ENCODE measurements at places on chromosomes 5 and 9.

DNA sequence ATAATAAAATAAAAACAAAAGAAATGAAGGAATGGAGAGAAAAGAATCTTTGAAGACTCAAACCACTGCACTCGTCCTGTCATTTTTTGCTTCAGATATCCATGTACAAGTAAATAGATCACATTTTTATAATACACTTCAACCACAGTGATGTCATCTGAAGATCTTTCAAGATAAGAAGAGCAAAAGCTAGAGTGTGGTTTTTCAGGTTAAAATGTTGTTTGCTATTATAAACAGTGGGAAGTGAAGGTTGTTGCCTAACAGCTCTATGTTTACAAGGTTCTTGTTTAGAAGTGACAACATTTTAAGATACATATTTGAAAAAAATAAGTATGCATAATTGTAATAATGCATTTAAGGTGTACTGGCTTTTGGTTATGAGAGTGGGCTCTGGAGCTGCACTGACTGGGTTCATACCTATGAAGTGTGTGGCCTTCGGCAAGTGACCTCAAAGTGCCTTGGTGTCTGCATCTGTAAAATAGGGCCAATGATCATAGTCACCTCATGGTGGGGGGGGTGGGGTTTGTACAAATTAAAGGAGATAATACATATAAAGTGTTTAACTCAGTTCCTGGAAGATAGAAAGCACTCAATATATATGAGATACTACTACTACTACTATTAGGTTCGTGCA, 45.5 kb upstream of the IL7R start:
- no peaks in the 10 kb centered on the region for H3K36me3 ChIP-seq
- no peaks in the 10 kb centered on the region for H3K27me3 ChIP-seq
- H3K27ac ChIP-seq: no peak overlapping the region
- H3K4me1 ChIP-seq: no peaks in the 10 kb centered on the region
- no peak for DNase-seq

DNA sequence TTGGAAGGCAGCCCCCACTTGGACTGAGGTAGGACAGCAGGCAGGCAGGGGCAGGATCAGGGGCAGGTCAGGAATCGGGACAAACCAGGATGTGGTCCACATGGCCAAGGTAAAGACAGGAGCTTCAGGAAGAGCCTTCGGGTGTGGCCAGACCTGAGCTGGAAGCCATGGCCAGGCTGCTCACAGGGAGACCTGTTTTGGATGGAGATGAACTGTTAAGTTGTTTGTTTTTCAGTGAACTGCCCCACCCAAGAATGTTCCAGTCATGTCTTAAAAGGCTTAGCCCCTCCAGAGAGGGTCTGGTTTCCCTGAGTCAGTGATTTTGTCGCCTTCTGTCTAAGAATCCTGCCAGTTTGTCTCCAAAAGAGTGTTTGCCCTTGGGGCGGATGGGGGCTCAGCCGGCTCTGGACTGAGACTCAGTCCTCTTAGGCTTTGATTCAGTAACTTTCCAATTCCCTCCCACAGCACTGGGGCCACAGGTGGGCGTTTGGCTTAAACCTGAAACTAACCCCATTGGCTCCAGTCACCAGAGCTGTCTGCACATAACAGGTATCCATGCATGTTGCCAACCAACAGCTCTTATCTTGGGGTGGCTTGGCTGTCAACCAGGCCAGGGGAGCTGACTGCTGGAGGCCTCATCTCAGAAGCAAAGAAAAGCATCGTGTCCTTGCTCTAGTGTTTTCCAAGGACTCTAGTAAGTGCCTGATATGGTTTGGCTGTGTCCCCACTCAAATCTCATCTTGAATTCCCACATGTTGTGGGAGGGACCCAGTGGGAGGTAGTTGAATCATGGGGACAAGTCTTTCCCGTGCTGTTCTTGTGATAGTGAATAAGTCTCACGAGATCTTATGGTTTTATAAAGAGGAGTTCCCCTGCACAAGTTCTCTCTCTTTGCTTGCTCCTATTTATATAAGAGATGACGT, 11.3 kb upstream of the ANKH start:
- peak overlapping the region; percentile 16 for H3K27ac ChIP-seq
- no peaks in the 10 kb centered on the region for H3K36me3 ChIP-seq
- H3K27me3 ChIP-seq: peaks cover 15% of the 10 kb centered on the region
- DNase-seq: no peak
- H3K4me3 ChIP-seq: no peak overlapping the region
- H3K4me1 ChIP-seq: peaks cover 27% of the 10 kb centered on the region

DNA sequence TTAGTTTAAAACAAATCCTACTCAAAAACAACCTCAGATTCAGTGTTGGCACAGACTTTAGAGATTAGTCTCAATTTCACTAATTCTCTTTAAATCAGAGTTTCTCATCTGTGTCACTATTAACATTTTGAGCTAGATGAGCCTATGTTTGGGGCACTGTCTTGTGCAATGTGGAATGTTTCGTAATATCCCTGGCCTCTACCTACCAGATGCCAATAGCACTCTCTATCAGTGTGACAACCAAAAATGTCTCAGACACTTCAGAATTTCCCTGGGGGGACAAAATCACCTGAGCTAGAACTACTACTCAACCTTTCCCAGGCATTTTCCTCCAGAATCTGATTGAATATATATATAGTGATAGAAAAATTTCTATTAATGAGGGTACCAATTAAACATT, 465.2 kb upstream of the RGMB start:
- peaks cover 32% of the 10 kb centered on the region for H3K4me1 ChIP-seq
- no peaks in the 10 kb centered on the region for H3K27me3 ChIP-seq
- DNase-seq: no peak
- H3K4me3 ChIP-seq: no peak overlapping the region
- H3K36me3 ChIP-seq: no peaks in the 10 kb centered on the region

DNA sequence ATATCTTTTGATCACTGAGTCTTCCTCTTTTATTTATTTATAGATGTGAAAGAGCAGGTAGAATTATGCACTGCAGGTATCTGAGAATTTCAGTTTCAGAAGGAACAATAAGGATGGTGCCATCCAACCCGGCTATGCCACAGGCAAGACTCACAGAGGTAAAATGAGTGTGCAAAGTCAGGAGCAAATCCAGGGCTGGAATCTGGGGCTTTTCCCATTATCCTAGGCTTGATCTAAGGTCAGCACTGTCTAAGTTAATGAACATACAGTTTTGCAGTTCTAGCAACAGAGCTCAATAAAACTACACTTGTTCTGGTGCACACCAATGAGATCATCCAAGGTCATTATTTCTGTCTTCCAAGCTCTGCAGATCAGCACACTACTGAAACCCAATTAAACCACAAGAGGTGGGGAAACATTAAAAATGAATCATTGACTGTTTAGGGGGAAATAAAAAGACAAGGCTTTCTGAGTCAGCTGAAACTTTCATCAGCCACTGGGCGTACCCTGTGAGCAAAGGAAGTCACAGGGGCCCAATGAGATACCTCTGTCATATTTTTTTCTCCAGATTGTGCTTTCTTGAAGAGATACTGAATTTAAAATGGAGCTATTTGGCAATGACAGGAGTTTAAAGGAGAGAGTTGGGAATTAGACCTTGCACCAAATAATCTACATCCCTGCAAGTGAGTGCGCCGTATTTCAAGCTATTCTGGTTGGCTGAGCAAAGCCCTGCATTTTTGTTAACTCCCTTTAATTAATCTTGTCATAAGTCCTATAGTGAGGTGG, 662.2 kb upstream of the ZNF608 start:
- DNase-seq: no peak
- H3K4me1 ChIP-seq: peaks cover 55% of the 10 kb centered on the region
- H3K36me3 ChIP-seq: no peaks in the 10 kb centered on the region

DNA sequence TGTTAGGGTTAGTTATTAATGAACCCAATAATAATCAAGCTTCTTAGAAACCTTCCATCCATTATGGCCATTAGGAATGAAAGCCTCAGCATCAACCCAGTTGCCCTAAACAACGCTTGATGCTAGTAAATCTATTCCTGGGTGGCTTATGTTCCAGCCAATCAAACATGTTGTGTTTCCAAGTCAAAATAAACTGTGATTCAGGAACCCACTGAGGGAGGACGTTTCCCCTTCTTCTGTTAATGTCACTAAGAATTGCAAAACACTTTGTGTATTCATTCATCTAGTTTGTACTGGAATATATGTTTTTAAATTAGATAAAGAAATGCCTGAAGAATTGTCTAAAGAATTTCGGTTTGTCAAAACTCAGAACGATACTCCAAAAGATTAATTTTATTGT, 142.5 kb upstream of the MSX2 start:
- no peak for DNase-seq
- no peak overlapping the region for H3K27ac ChIP-seq
- H3K4me1 ChIP-seq: peaks cover 7% of the 10 kb centered on the region
- no peak overlapping the region for H3K4me3 ChIP-seq

DNA sequence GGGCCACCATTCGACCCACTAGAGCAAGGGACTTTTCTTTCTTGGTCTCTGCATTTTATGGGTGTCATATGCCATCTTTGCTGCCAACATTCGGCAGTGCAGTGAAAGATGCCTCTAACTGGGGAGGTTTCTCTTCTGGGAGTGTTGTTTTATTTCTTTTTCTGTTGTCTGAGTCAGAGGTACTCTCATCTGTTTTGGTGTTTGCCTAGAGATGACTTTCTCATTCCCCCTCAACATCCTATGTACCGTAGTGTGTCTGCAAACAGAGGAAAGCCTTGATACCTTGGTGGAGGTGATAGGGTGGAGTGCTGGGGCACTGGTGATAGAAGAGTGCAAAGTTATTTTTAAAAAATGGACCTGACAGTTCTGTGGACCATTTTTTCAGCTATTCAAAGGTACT, 182.1 kb downstream of the ARHGAP26 start:
- H3K4me3 ChIP-seq: no peak overlapping the region
- H3K36me3 ChIP-seq: no peaks in the 10 kb centered on the region
- no peaks in the 10 kb centered on the region for H3K27me3 ChIP-seq
- DNase-seq: no peak

DNA sequence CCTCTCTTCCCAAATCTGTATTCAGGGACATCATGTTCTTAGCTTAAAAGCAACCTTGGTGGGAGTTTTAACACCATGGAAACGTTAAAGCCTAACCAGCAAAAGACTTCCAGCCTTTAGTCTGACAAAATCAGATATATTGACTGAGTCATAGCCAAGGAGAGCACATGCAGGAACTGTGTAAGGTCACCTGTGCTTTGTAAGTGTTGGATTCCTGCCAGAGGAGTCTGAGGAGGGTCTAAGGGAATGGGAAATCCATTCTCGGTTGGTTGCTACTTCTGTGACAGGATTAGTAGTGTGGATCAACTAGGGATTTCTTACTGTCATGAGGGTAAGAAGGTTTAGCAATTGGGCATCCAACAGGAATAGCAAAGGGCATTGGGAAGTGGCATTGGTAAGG, 142.0 kb upstream of the CHD1 start:
- no peaks in the 10 kb centered on the region for H3K36me3 ChIP-seq
- no peaks in the 10 kb centered on the region for H3K4me1 ChIP-seq
- no peak overlapping the region for H3K27ac ChIP-seq
- no peak overlapping the region for H3K4me3 ChIP-seq

DNA sequence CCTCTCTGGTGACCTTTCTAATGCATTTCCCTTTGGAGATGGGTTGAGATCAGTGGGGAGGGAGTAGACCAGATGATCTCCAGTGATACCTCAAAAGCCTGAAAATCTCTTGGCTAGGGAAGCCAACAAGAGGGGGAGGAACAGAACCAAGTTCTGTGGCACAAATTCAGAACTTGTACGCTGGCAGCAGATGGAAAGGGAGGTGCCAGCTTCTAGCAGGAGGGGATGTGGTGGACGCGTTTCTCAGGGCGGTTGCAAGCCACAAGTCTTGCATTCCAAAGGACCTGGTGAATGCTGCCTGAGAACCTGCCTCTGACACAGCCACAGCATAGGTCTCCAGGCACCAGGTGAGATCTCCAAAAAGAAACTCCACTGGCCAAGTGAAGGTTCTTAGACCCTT, 13.4 kb downstream of the SLIT3 start:
- H3K27me3 ChIP-seq: peaks cover 2% of the 10 kb centered on the region
- H3K27ac ChIP-seq: no peak overlapping the region
- no peak for DNase-seq

- DNase-seq: no peak
- H3K36me3 ChIP-seq: no peaks in the 10 kb centered on the region
- no peak overlapping the region for H3K27ac ChIP-seq
These were observed 35.2 kb upstream of the PITX1 start for GRCh38 chr5:135069016-135069770.

GRCh38 chr5:135449644-135450043, 2.5 kb upstream of the DCANP1 start:
- no peak overlapping the region for H3K27ac ChIP-seq
- H3K27me3 ChIP-seq: peaks cover 26% of the 10 kb centered on the region
- no peaks in the 10 kb centered on the region for H3K4me1 ChIP-seq
- no peak overlapping the region for H3K4me3 ChIP-seq
- no peaks in the 10 kb centered on the region for H3K36me3 ChIP-seq

DNA sequence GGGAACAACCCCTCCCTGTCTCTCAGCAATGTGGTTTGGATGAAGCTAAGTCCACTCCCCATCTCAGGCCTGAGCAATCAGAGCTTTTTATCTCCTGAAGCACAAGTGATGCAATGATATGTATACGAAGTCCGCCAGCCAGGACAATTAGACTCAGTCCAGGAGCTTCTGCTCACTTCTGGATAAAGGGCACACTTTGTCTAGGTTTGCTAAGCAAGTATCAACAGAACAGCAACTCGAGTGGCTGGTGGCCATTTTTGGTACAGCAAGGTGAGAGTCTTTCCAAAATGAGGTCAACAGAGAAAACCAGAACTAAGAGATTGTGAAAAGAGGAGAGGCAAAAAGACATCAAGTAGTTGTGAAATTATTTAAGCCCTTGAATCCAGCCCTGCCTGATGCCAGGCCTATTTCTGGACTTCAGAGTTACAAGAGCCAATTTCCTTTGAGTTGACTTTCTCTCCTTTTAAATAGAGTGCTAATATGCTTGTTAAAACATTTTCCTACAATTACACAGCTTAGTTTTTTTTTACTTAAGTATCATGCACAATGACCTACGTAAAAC, 8.2 kb downstream of the NDUFA8 start:
- no peak for DNase-seq
- H3K27ac ChIP-seq: no peak overlapping the region
- peaks cover 30% of the 10 kb centered on the region for H3K36me3 ChIP-seq
- H3K27me3 ChIP-seq: no peaks in the 10 kb centered on the region

DNA sequence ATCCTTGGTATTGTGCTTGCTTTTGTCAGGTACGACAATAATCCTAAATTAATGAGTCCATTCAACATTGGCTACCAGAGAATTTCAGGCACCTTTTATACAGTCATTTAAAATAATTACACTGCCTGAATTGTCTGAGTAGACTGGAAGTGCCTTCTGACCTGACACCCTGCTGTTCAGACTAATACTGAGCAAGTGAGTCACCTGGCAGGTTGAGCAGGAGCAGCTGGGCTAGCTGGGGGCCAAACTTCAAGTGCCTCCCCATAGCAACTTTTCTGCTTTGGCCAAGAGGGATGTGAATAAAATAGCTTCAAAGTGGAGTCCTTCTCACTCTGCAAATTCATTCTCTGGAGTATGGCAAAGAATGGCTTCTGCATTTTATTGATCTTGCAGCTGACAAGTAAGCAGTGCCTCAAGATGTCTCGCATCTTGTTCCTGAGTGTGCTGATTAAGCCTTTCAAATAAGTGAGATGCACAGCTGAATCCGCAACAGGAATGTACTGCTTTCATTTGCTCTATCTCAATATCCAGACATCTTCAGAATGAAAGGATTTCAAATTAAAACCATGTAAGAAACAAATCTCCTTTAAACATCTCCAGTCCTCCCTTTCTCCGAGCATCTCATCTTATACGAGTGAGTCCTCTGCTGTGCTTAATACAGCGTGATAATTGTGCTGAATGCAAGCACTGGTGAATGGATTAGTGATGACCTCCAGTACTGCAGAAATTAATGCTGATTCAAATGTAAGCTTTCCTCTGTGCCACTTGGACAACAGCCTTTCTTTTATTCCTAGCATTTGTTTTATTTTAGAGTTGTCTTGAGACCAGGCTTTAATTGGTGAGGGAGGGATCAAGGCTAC, 271.2 kb downstream of the EDIL3 start:
- H3K27ac ChIP-seq: no peak overlapping the region
- no peaks in the 10 kb centered on the region for H3K27me3 ChIP-seq
- H3K4me1 ChIP-seq: peaks cover 22% of the 10 kb centered on the region
- H3K36me3 ChIP-seq: peaks cover 33% of the 10 kb centered on the region

Data from osteocyte (in vitro differentiated cells).